ENCODE measurements at places on chromosomes 3 and 15.

DNA sequence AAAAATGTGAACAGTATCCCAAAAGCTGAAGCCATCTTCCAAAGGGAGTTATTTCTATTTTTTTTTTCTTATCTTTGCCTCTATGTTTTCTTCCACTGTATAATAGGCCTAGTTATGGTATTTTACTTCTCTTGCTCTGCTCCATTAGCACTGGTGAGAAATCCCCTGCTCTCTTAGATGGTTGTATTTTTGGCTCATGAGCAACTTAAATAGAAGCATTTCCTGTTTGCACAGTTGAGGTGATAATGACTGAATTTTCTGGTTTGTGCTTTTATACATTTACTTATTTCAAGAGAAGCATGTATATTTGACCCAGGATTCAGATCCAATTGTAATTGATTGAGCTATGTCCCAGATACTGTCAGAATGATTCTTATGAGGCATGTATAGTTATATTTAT lies 61.6 kb upstream of the CD200R1L start:
- no peak for DNase-seq

DNA sequence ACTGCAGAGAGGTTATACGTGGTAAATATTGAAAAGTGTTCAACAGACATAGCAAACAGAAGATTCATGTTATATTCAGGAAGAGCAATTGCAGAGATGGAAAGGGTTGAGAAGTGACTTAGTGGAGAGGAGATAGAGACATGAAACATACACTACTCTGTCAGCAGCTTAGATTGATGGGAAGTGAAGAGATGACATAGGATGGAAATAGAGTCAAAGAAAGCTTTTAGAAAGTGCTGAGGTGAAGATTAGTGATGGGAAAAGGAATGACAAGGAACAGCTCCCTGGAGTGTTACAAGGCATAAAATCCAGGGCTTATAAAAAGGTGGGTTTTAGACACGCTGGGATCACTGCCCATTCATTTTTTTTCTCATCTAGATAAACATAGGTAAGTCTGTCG lies 17.2 kb upstream of the GOLIM4 start:
- DNase-seq = no peak

GRCh38 chr3:6747017-6747416 lies 113.9 kb upstream of the GRM7 start:
- DNase-seq = no peak

- DNase-seq = no peak
These were observed 17.9 kb downstream of the TMEM40 start for GRCh38 chr3:12741209-12741608.

Measured in HuH-7 (cell line).